Activated CD4-positive, alpha-beta T cell treated with anti-CD3 and anti-CD28 coated beads, Interleukin-2, amount 50 U/mL, for 24 hours (primary cell): ENCODE measurements at places on chromosomes 6 and 20.
A peak's percentile ranks its signal among the peaks of the same experiment; 100 is the strongest.

DNA sequence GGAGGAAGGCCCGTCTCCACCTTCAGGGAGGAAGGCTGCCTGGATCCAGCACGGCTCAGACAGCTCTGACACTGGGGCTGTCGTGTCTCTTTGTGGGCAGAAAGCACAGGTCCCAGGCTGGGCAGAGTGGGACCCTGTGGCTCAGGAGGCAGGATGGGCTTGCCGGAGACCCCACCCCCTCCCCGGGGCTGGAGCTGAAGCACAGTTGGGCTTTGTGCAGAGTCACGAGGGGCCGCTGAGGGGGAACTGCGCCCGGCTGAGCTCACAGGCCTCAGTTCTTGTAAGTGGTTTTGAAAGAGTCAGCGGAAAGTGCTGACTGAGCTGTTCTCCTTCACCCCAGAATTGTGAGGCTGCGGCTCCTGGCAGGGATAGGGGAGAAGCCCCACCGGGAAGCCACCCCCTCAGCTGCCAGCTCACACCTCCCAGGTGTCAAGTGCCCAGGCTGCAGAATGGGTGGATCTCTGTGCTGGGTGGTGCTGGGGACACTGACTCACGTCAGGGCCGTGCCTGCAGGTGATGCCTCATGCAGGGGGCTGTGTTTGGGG is 145.5 kb upstream of the RNF24 start:
- DNase-seq: no peak

DNA sequence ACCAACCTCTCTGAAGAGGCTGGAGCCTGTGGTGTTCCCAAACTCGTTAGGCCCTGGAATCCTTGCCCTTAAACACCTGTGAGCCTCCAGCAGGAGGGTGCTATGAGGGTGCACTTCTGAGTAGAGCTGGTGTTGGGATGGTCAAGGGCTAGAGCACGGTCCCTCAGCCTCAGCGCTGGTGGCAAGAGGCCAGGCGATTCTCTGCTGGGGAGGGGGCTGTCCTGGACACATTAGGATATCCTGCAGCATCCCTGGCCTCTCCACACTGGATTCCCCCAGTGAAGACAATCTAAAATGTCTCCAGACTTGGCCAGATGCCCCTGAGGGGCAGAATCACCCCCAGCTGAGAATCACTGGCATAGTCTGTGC is 157.8 kb downstream of the SYCP2 start:
- DNase-seq: no peak

GRCh38 chr20:3227936-3228749 is 10.8 kb downstream of the SLC4A11 start:
- no peak for DNase-seq

DNA sequence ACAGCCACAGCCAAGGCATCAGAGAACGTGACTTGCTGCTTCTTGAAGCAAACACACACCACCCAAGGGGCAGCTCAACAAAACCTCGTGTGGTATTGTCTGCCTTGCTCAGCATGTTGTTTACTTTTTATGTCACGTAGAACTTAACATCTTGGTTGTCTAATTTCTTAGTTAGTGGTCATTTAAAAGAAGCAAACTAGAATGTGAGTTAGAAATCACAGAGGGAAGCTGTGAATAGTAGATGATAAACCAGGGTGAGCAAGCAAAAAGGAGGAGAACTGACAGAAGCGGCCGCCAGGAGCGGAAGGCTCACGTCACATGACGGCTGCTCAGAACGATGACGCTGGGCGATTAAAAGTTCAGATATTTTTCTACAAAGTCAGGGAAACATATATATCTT is 51.5 kb upstream of the KIF25 start:
- no peak for DNase-seq

GRCh38 chr6:4463236-4463635 is 313.0 kb upstream of the CDYL start:
- DNase-seq: no peak

- no peak for DNase-seq
Observed at GRCh38 chr6:142152746-142153145, 5.7 kb downstream of the VTA1 start.

DNA sequence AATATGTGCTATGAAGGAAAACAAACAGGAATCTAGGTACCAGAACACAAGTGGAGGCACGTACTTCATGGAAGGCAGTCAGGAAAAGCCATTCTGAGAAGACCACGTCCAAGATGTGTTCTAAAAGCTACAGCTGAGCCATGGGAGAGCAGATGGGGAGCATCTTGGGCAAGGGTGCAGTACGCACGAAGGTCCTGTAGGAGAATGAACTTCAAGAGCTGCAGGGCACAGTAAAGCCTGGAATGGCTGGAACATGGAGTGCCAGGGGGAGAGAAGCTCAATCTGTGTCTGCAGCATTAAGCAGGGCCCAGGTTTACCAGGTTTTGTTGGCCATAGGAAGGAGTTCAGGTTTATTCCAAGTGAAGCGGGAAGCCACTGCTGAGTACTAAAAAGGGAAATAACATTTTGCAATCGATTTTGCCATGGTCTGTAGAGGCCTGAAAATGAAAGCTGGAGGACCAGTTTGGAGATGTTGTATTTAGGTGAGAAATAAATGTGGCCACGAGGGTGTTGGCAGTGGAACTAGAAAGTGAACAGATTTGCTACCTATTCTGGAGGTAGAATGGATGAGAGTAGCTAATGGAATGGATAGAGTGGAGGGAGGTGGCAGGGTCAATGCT is 29.9 kb downstream of the ADTRP start:
- DNase-seq: no peak

- DNase-seq: no peak
Observed at GRCh38 chr6:151387175-151387970, 4.0 kb downstream of the ZBTB2 start.

- no peak for DNase-seq
Observed at GRCh38 chr20:21353236-21353635, 44.1 kb downstream of the NKX2-4 start.

GRCh38 chr6:90274451-90275030 is 22.1 kb downstream of the BACH2 start:
- DNase-seq: peak; percentile 66

- no peak for DNase-seq
Observed at GRCh38 chr6:127547215-127547614, 28.1 kb upstream of the MTCL3 start.

DNA sequence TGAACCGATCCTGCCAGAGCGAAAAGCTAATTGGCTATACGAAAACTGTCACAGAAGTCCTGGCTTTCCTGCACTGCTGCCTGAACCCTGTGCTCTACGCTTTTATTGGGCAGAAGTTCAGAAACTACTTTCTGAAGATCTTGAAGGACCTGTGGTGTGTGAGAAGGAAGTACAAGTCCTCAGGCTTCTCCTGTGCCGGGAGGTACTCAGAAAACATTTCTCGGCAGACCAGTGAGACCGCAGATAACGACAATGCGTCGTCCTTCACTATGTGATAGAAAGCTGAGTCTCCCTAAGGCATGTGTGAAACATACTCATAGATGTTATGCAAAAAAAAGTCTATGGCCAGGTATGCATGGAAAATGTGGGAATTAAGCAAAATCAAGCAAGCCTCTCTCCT is 14.2 kb downstream of the CCR6 start:
- no peak for DNase-seq

DNA sequence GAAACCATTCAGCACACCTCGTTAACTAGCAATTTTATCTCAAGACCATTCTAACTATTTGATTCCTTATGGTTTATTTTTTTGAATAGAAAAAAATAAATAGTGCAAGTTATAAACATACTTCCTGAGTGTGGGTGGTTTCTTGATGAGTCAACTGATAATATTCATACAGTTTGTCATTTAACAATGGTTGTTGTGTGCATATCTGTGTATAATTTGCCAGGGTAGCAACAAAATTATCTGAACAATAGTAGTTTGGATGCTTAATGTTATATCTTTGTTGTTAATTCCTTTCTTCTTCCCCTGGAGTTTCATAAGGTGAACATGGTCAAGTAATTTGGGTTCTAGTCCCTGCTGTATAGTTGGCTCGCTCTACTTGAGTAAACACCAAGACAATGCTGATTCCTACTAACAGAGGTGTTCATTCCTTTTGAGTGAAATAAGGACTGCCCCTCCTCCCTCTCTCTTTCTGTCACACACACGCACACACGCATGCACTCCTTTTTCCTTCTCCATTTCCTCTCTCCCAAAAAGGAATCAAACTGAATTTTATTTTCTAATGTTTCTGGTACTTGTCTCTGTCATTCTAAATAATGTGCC is 938.1 kb upstream of the EPHA7 start:
- no peak for DNase-seq

- DNase-seq: no peak
Observed at GRCh38 chr6:132734694-132735236, 20.9 kb upstream of the VNN1 start.

DNA sequence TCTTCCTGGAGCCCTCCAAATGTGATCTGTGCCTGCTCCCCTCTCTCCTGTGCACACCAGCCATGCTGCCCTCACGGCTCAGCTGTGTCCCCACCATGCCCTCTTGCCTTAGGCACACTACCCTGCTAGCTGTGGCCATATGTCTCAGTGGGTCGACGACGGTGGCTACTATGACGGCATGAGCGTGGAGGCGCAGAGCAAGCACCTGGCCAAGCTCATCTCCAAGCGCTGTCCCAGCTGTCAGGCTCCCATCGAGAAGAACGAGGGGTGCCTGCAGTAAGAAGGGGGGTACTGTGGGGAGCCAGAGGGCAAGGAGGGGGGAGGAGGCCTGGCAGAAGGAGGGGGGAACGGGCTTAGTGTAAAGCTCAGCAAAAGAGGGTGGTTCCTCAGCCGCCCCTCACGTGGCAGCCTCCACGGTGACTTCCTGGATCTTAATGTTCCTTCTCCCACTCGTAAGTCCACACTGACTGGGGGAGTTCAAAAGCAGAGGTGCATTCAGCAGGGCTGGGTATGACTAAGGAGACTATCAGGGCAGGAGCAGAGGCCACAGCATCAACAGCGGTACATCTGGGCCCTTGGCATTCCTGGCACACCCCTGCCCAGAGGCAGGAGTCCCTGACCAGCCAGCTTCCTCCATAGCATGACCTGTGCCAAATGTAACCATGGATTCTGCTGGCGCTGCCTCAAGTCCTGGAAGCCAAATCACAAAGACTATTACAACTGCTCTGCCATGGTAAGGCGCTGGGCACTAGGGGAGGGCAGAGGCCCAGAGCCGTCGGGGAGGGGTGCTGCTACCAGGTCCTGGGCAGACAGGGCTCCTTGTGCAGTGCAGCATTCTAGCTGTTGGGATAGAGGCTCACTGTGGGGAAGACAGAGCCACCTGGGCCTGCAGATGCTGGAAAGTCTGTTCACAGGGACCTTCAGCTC is 8.0 kb downstream of the DNPH1 start:
- DNase-seq: no peak

DNA sequence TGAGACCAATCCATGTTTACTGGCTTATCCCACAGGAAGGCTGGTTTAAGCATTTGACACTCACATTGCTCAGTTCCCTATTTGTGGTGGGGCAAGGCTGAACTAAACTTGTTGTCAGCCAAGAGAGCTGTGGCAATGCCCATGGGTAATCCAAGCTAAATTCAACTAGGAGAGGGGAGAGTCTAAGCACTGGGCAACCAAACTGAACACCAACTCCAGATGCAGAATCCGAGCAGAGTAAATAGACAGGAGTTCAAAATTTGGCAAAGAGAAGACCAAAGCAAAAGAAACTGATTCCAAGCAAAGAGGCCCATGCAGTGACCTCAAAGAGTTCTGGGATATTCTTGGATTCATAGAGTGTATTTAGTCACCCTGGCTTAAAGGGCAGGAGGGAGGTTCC is 106.5 kb upstream of the NT5E start:
- DNase-seq: no peak

DNA sequence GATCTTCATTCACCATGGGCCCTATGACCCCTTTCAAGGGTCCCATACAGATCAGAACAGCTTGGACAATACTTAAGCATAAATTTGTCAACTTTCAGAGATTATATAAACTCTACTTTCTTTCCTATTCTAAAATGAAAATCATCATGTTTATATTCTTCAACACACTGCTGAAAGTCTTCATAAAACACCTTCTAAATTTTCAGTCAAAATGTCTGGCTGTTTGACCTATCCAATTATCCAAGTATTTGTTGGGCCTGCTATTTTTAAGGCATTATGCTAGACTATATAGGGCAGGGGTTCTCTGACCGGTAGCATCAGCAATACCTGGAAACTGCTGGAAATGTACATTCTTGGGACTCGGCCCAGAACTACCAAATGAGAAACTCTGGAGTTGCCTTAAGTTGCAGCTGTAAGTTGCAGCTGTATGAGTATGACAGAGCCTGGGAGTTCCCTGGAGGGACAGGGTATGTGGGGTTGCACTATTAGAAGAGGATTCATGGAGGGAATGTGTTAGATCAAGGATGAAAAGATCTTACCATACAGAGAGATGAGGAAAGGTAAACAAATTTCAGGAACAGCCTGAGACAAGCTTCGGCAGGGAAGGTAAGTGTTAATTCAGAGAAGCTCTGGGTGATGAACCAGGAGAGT is 293.0 kb downstream of the ADGB start:
- DNase-seq: no peak

DNA sequence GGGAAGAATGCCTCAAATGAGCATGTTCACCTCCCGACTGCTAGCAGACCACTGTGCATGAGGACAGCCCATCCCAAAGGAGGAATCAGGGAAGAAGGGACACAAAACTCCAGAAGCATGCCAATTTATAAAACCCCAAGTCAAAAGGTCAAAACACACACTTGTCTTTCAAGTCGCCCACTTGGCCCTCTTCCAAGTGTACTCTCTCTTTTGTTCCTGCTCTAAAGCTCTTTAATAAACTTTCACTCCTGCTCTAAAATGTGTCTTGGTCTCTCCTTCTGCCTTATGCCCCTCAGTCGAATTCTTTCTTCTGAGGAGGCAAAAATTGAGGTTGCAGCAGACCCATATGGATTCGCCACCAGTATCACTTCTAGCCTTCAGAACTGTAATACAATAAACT is 33.9 kb upstream of the TPBG start:
- no peak for DNase-seq

GRCh38 chr6:8436966-8437365 is 1.6 kb upstream of the SLC35B3 start:
- DNase-seq: no peak

DNA sequence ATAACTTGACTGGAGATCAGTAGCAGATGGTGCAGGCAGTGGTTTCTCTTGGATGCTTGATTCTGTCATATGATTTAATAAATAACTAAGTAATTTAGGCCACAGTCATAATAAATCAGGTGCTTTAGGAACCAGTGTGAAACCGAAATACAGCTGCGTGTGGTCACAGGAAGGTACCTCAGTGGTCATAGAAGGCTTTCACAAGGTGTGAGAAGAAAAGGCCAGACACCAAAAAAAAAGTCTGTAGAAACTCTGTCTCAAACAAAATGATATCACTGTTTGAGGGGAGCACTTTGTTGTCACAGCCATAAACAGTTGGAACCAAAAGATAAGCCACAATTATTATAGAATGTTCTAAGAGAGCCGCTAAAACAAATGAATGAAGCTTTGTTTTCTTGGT is 56.5 kb downstream of the ARMC2 start:
- DNase-seq: no peak

- DNase-seq: no peak
Observed at GRCh38 chr6:12750416-12750815, 33.8 kb downstream of the PHACTR1 start.
